ENCODE measurements at places on chromosomes 6 and 20. TPM values are rescaled to one million over a fixed set of nuclear protein-coding genes. Genes with fewer than 3 reads are reported as not detected.

GRCh38 chr20:57076152-57076652 is 190.2 kb downstream of the BMP7 start:
- no peak for DNase-seq
- H3K27ac ChIP-seq = no peak overlapping the region
- no peaks in the 10 kb centered on the region for H3K4me1 ChIP-seq
- no peaks in the 10 kb centered on the region for H3K36me3 ChIP-seq
- H3K4me3 ChIP-seq = no peak overlapping the region

DNA sequence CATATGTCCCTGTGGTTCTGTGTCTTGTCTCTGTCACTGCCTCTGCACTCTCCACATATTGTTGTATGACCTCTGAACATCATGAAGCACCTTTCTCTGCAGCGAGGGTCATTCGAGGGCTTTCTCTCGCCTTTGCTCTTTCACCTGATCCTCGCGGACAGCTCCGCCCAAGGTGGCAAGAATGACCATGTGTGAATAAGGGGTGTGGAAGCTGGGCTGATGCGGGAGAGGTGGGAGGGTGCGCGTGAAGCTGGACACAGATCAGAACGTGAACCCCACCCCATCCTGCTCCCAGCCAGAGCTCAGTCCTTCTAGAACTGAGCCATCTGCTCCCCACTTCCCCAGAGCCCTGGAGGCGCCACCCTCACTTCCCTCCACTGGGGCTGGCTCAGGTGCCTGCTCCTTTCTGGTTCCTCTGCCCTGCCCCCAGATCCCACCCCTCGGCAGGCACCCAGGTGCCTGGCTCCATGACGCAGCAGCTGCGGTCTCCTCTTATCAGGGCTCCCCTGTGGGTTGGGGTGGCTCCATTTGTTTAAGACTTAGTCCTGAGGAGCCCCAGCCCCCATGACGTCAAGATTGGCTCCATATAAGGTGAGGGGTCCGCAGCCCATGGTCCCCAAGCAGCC is at the start of gene MUCL3:
Gene MUCL3 (plus strand): TSS at position 613 of the 626 bp plus-strand sequence. CDS start 27 bp downstream, outside the sequence.
- no peaks in the 10 kb centered on the region for H3K4me1 ChIP-seq
- DNase-seq = no peak
- no peaks in the 10 kb centered on the region for H3K36me3 ChIP-seq
- no peaks in the 10 kb centered on the region for H3K27me3 ChIP-seq

DNA sequence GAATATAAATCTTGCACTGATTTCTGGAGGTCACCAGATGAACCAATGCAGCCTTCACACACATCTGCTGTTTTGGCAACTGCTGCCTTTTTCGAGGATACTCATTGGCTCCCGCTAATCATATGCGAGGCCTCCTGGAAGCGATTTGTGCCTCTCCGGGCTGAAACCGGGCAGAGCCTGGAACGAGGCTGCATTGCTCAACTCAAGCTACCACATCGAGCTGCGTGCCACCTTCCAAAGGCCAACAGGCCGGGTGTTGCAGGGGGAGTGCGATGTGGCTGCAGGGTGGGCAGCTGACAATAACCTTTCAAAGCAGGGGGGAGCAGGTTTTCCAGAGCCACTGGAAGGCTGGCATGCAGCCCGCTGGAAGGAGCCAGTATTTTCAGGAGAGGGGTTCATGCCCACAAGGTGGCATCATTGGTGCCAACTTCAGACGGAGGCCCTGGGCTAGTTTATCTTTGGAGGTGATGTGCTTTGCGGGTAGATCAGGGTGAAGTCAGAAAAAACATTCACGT is 122.6 kb upstream of the IFNGR1 start:
- H3K27ac ChIP-seq = no peak overlapping the region
- DNase-seq = no peak
- peaks cover 15% of the 10 kb centered on the region for H3K4me1 ChIP-seq
- H3K4me3 ChIP-seq = no peak overlapping the region
- no peaks in the 10 kb centered on the region for H3K36me3 ChIP-seq
- H3K27me3 ChIP-seq = no peaks in the 10 kb centered on the region

- no peaks in the 10 kb centered on the region for H3K36me3 ChIP-seq
- H3K4me1 ChIP-seq = no peaks in the 10 kb centered on the region
- H3K4me3 ChIP-seq = no peak overlapping the region
Measured at GRCh38 chr6:36578431-36578830, 15.7 kb upstream of the SRSF3 start.

GRCh38 chr20:63567386-63568169 is 6.5 kb downstream of the HELZ2 start:
- no peak overlapping the region for H3K27ac ChIP-seq
- no peak for DNase-seq
- H3K4me3 ChIP-seq = no peak overlapping the region
- no peaks in the 10 kb centered on the region for H3K27me3 ChIP-seq
- no peaks in the 10 kb centered on the region for H3K4me1 ChIP-seq
- H3K36me3 ChIP-seq = peaks cover 13% of the 10 kb centered on the region

GRCh38 chr6:40328386-40328985 is 258.7 kb downstream of the LRFN2 start:
- no peaks in the 10 kb centered on the region for H3K36me3 ChIP-seq
- peaks cover 37% of the 10 kb centered on the region for H3K27me3 ChIP-seq
- no peak overlapping the region for H3K4me3 ChIP-seq
- no peak for DNase-seq

DNA sequence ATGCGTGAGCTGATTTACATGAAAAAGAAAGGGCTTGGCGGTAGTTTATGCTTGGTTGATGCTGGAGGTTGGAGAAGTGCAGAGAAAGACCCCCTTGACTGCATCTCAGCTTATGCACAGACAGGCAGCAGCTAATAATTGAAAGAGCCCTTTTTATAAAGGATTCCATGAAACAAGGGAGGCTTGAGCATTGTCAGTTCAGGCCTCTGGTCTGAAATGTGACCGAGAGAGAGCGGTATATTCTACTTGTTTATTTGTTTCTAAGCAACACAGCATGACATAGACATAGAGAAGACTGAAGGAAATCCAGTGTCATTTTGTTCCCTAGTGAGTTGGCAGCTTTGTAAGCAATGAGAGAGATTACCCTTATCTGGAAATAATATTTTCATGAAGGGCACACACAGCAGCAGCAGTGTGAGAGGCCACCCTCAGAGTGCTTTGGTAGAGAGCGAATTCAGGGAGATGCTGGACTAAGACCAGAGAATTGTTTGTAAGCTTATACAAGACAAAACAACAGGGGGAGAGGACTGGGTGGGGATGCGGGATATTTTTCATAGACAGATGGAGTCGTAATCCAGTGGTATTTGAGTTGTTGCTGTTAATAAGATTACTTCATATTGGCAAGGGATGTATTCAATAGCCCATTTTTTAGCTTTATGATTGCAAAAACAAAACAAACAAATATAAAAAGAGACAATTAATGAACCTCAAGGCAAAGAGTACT is 34.6 kb upstream of the LAMA2 start:
- no peaks in the 10 kb centered on the region for H3K4me1 ChIP-seq
- no peak for DNase-seq
- no peak overlapping the region for H3K27ac ChIP-seq
- no peaks in the 10 kb centered on the region for H3K27me3 ChIP-seq

GRCh38 chr20:16424780-16425179 is 148.5 kb downstream of the KIF16B start:
- H3K27me3 ChIP-seq = no peaks in the 10 kb centered on the region
- H3K36me3 ChIP-seq = no peaks in the 10 kb centered on the region
- no peak for DNase-seq
- no peak overlapping the region for H3K27ac ChIP-seq
- no peaks in the 10 kb centered on the region for H3K4me1 ChIP-seq

- H3K36me3 ChIP-seq = no peaks in the 10 kb centered on the region
- H3K27ac ChIP-seq = no peak overlapping the region
- H3K4me3 ChIP-seq = no peak overlapping the region
- no peaks in the 10 kb centered on the region for H3K27me3 ChIP-seq
- no peak for DNase-seq
- H3K4me1 ChIP-seq = no peaks in the 10 kb centered on the region
Measured at GRCh38 chr6:152472325-152472724, 164.8 kb downstream of the SYNE1 start.

GRCh38 chr6:39333644-39334438 is 11.3 kb upstream of the KCNK16 start:
- H3K27ac ChIP-seq = no peak overlapping the region
- no peaks in the 10 kb centered on the region for H3K4me1 ChIP-seq
- peaks cover 10% of the 10 kb centered on the region for H3K27me3 ChIP-seq
- DNase-seq = no peak
- H3K36me3 ChIP-seq = no peaks in the 10 kb centered on the region

- no peak overlapping the region for H3K27ac ChIP-seq
- no peak overlapping the region for H3K4me3 ChIP-seq
- no peaks in the 10 kb centered on the region for H3K4me1 ChIP-seq
- no peaks in the 10 kb centered on the region for H3K27me3 ChIP-seq
- DNase-seq = no peak
- H3K36me3 ChIP-seq = no peaks in the 10 kb centered on the region
Measured at GRCh38 chr6:31851485-31851832, 11.2 kb downstream of the NEU1 start.

DNA sequence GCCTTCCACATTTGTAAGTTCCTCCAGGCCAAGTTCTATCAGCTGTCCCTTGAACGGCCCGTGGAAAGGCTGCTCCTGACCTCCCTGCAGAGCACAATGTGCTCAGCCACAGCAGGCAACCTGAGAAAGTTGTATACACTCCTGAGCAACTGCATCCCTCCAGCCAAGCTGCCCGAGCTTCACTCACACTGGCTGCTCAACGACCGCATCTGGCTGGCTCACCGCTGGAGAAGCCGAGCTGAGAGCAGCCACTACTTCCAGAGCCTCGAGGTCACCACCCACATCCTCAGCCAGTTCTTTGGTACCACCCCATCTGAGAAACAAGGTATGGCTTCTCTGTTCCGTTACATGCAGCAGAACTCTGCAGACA is 2.1 kb downstream of the ZSWIM1 start:
- H3K4me3 ChIP-seq = no peak overlapping the region
- no peaks in the 10 kb centered on the region for H3K27me3 ChIP-seq
- peaks cover 20% of the 10 kb centered on the region for H3K4me1 ChIP-seq

DNA sequence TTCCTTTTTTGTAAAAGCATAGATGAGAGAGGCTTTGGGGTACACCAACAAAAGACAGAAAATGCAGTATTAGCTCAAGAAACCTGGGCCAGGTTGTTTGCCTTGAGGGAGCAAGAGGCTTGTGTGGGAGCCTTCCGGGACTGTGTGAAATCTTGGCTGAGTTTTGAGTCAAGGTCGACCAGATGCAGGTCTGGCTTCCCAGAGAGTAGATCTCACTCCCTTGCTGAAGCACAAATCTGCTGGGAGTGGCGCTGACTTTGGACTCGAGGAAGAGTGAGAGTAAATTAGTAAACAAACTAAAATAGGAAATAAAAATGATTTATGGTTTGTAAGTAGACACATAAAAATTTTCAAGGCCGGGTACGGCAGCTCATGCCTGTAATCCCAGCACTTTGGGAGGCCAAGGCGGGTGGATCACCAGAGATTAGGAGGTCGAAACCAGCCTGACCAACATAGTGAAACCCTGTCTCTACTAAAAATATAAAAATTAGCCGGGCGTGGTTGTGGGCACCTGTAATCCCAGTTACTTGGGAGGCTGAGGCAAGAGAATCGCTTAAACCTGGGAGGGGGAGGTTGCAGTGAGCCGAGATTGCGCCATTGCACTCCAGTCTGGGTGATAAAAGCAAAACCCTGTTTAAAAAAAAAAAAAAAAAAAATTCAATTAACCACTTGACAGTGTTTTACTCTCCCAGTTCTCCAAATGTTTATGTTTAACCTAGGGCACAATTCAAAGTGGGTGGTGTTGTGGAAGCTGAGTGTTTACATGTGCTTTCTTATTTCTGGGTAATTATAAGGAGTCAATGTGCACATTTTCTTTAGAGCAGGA is 27.7 kb upstream of the EDN1 start:
- no peak overlapping the region for H3K27ac ChIP-seq
- no peak overlapping the region for H3K4me3 ChIP-seq
- no peaks in the 10 kb centered on the region for H3K27me3 ChIP-seq

Gene GMPR
- 15.0 TPM for total RNA-seq

Gene LAMP5
- 1.9 TPM for total RNA-seq

Gene NPEPL1
- 22.9 TPM for total RNA-seq

Gene NUP153
- total RNA-seq = 31.4 TPM

Gene BACH2
- total RNA-seq = 2.8 TPM

Gene CST2
- total RNA-seq = not detected

Gene SIRPG
- not detected for total RNA-seq

Gene GJA10
- not detected for total RNA-seq

All from sigmoid colon (tissue), 7 donors.